ENCODE measurements at places on chromosomes 2 and 18.

GRCh38 chr2:221426929-221427328 is 145.2 kb downstream of the EPHA4 start:
- no peak for DNase-seq

- no peak for DNase-seq
Observed at GRCh38 chr18:59298871-59299270, 19.6 kb downstream of the CPLX4 start.

- DNase-seq: no peak
Observed at GRCh38 chr2:138323382-138324067, 178.0 kb upstream of the SPOPL start.

DNA sequence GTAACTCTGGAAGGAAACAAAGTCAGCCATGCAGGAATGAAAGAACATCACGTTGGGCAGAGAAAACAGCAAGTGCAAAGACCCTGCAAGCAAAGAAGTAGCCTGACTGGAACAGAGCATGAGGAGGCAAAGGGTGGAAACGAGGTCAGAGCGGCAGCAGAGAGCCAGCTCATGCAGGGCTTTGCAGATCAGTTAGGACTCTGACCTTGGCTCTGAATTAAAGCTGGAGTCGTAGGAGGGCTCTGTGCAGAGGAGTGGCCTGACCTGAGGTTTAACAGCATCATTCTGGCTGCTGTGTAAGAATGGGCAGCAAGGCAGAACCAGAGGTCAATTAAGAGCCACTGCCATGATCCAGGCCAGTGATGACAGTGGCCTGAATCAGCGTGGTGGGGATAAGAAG is 220.7 kb downstream of the PRKCE start:
- DNase-seq: no peak

GRCh38 chr2:216559625-216560156 is 61.0 kb downstream of the RPL37A start:
- no peak for DNase-seq

- DNase-seq: no peak
Observed at GRCh38 chr2:28567061-28567471, 71.2 kb downstream of the PLB1 start.

DNA sequence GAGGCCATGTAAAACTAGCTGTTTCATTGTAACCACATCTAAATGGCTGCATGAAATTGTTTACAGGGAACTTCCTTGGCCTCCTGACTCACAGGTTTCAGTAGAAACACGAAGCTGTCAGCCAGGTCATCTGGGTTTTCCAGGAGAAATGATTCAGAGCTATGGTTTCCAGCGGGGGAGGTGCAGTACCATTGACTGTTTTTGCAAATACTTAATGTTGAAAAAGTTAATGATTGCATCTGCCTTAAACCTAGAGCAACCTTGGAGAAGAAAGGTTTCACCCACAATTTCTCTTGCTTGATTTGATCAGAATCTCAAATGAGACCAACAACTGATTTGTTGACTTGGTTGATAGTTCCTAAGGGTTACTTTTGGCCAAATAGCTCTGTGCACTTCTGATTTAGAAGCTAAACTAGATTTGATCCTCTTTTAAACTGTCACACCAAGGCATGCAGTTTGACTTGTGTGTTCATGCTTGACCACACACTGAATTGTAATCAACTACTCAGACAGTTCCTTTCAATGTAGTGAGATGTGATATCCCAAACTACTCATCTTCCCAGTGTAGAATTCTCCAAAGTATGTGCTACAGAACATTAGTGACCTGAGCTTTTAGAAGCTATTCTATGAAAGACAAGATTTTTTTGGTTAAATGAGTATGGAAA is 193.5 kb upstream of the CHST9 start:
- no peak for DNase-seq

- DNase-seq: no peak
Observed at GRCh38 chr18:49590608-49591007, 28.8 kb downstream of the LIPG start.

DNA sequence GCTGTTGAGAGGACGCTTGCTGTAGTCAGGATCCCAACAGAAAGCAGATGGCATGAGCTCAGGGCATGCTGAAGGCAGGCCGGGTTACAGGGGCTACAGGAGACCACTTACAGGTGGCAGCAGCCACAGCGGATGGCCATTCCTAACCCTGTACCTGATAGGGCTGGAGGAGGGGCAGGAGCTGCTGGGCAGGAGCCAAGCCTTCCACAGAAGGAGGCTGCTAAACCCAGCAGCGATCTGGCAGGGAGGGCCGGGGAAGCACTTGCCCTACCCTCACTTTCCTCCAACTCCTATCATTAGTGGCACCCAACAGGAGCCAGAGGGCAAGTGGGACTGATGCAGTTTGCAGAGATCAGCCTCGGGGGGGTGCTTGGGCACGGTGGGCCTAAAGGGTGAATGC is 2.0 kb downstream of the ASB18 start:
- no peak for DNase-seq

DNA sequence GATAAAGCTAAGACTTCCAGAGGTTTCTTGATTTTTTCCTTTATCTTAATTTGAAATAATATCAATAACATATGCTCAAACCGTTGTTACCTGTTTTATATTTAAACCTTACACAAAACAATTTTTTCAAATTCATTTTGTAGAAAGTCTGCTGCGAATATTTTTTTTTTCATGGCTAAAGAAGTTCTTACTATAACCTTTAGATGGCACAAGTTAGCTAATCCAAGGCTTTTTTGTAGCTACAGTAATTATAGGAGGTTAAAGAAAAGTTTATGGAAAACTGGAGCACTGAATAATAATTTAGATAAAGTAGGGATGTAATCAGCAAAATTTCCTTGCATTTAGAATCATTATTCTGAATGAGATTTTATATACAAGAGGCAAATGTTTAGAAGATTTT is 78.0 kb upstream of the PNPT1 start:
- no peak for DNase-seq

- no peak for DNase-seq
Observed at GRCh38 chr2:111685342-111685741, 198.7 kb downstream of the ANAPC1 start.

GRCh38 chr2:134002391-134002790 is 251.5 kb upstream of the MGAT5 start:
- no peak for DNase-seq

GRCh38 chr2:219569635-219570034 is 1.7 kb downstream of the OBSL1 start:
- no peak for DNase-seq

- DNase-seq: no peak
Observed at GRCh38 chr2:109138449-109138848, 9.4 kb downstream of the SH3RF3 start.

GRCh38 chr2:17460371-17461086 is 57.7 kb downstream of the RAD51AP2 start:
- no peak for DNase-seq

- DNase-seq: no peak
Observed at GRCh38 chr2:219252900-219253752, at the start of gene TUBA4B. TUBA4B (plus strand) TSS chr2:219253243; CDS start chr2:219253408, 165 bp downstream.

DNA sequence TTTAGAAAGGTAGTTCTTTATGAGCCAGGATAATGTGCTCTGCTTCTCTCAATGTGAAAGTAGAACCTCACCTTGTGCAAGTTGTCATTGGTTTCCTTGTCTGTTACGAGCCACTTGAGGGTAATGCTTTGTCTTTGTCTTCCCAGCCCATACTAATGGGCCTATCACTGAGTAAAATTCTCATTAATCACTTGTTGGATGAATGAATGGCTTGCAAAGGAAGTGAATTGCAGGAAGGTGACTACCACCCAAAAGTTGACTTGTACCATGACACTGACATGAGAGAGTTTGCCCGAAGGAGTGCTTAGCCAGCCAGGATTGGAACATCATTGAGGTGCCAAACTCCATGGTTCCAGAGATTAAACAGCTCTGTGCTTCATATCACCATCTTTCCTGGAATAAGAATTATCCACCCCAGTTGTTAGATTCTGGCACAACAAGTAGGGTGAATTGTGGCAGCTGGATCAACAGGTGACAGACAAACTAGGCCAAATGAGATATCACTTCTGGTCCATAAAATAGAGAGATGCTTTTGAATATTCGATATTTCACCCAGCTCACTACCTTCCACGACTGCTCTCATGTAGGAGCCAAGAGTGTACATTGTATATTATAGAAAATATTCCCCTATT is 20.5 kb upstream of the CD28 start:
- no peak for DNase-seq

DNA sequence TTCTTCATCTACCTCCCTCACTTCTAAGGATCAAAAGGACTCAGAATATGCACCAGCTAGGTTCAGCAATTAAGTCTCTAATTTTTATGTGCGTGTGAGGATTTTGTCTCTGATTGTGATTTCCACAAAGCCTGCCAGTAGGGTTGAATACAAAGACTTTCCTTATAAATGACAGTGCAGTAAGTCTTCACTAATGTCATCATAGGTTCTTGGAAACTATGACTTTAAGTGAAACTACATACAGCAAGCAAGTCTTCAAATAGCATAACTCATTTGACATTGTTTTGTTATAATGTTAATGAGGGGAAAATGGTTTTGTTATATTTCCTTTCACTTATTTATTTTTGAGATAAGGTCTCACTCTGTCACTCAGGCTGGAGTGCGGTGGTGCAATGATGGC is 526.3 kb upstream of the DCC start:
- DNase-seq: no peak

- DNase-seq: no peak
Observed at GRCh38 chr2:215552144-215552580, 116.3 kb upstream of the FN1 start.

DNA sequence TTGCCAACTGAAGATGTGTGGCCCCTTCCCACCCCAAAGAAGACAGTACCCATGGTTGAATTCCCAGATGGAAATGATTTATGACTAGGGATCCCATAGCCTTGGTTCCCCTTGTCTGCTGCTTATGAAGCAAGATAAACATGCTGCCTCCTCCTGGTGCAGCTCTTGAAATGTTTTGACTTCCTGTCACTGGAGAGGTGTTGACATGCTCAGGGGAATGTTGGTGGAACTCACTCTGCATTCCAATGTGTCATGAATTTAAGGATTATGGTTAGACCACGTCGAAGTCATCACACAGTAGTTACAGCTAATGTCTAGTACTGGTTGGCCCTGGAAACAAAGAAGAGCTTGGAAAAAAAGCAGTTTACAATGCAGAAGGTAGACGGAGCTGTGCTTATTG is 69.0 kb upstream of the FAM110C start:
- DNase-seq: no peak

- DNase-seq: no peak
Observed at GRCh38 chr2:230155359-230155758, 64.4 kb downstream of the SP110 start.

DNA sequence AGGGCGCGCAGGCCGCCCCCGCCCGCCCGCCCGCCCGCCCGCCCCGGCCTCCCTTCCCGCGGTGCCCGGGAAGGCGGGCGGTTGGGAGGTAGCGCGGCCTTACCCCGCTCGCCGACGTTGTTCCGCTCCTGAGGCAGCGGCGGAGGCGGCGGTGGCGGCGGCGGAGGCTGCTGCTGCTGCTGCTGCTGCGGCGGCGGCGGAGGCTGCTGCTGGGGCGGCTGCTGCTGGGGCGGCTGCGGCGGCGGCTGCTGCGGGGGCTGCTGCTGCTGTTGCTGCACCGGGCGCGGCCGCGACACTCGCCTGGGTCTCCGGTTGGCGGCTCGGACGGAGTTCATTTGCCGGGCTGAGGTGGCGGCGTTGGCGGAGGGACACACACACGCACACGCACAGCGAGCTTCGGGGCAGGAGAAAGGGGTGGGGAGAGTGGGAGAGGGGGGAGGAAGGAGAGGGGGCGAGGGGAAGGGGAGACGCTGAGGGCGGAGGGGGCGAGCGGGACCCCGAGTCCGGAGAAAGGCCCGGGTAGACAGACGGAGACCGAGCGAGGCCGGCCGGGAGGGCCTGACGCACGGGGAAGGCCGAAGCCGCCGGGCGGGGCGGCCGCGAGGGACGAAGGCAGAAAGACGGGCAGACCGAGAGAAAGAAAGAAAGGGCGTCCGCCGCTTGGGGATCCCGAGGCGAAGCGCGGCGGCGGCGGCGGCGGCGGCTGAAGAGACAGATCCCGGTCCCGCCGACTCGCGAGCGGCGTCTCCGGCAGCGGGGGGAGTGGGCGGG is 727 bp downstream of the FBXO11 start:
- peak; percentile 14 for DNase-seq

- DNase-seq: no peak
Observed at GRCh38 chr2:235077046-235077445, 125.2 kb downstream of the SH3BP4 start.

DNA sequence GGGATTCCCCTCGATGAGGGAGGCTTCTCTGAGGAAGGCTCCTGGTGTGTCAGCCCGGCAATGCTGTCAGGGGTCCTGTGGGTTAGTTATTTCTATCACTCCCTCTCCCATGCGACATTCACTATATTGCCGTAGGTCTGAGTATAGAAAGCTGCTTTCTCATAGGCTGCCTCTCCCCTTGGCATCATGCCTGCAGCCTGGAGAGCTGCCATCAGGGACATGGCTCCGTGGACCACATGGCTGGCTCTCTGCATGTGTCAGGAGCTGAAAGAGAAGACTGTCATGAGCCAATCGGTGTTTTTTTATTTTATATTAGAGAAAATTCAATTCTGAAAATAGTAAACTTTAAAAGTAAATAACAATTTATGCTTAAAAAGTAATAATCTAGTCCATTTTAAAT is 198.0 kb downstream of the CDH20 start:
- DNase-seq: no peak

GRCh38 chr18:73983496-73983895 is 164.1 kb downstream of the FBXO15 start:
- DNase-seq: no peak

DNA sequence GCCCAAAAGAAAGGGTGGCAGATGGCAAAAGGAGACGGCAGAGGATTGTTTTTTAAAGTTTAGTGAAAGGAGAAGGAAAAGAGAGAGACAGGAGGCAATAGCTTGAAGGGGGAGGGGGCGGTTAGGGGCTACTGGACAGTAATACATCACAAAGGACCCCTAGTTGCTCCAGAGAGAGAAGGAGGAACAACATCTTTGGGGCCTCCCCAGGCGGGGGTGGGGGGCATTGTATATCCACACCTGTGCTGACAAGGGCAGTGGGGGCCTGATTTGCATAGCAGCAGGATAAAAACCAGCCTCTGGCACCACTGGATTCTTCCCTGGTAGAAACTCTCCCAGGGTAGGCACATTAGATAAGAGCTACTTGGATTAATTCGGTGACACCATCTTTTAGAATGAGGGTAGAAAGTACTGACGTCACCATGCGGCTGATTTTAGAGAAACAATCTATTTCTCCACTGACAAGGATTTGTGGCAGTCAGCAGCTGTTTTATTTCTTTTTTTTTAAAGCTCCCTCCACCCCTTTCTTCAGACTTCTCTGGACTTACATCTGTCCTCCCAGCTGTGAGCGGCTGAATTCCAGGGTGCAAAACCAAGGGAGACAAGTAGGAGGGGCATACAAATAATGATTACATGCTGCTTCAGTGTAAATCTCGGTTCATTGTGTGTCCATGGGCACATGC is 199.8 kb upstream of the NRP2 start:
- no peak for DNase-seq

- DNase-seq: no peak
Observed at GRCh38 chr18:73841661-73842060, 306.0 kb downstream of the FBXO15 start.

GRCh38 chr2:39494784-39495251 is 57.7 kb upstream of the MAP4K3 start:
- DNase-seq: no peak

- DNase-seq: no peak
Observed at GRCh38 chr2:98517636-98518035, 73.0 kb downstream of the INPP4A start.
